ENCODE measurements at places on chromosomes 12 and 14. TPM values are rescaled to one million over a fixed set of nuclear protein-coding genes. Genes with fewer than 3 reads are reported as not detected.

Gene NCOR2
- total RNA-seq, result 112 TPM

Gene TEAD4
- 3.4 TPM for total RNA-seq

Gene USP44
- 18.7 TPM for total RNA-seq

Gene CSRP2
- total RNA-seq, result 0.78 TPM

Gene CLEC4C
- total RNA-seq, result not detected

Gene SLC8A3
- total RNA-seq, result 0.72 TPM
